ENCODE measurements at places on chromosomes 7 and 10.

DNA sequence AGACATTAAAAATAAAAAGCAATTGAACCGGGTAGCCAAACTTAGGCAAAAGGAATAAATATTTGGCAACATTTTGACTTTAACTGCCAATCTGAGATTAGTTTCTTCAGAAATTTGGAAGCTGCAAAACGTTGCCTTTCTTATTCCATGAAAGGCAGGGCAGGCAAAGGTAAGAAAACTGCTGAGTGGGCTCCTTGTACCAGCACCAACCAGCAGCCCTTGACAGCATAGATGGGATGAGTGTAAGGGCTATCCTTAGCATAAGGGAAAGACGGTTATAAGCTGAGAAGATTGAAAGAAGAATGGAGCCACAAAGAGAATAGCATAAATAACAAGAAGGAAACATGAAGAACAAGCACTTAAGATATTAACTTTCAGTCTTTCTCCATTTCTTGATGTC is 28.6 kb downstream of the AP3M1 start:
- DNase-seq = no peak

DNA sequence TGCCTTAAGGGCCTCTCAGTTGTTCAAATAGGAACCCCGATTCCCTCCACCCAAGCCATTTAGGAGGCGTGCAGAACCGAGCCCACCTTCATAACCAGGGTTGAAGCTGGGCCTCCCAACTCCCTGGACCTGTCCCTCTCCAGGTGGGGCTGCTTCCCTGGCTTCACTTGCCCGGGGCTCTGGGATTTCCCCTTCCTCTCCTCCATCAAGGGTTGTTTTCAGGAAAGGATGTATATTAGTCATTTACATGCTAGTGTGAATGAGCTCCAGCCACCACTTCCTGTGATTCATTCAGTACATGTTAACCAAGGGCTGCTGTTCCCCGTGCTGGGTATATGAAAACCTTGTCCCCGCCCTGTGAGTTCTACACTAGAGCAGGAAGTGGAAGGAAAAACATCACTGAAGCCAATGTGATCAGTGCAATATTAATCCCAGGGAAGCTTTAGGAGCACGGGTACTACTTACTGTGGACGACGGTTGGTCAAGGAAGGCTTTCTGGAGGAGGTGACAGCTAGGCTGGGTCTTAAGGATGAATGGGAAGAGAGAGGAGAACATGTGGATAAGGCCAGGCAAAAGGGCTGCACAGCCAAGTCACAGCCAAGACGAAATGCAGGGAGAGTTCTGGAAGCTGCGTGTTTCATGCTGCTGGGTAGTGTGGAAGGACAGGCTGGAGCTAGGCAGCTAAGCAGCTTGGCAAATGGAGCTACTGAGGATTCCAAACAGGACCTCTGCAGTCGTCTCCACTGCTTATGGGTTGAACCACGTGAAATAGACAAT is 150.1 kb upstream of the SHH start:
- DNase-seq = no peak

GRCh38 chr7:149154056-149154455 is 6.8 kb downstream of the ZNF398 start:
- DNase-seq = no peak

GRCh38 chr10:12685261-12686058 is 316.1 kb downstream of the CCDC3 start:
- DNase-seq = no peak

- DNase-seq = no peak
Observed at GRCh38 chr7:54921116-54921515, 97.7 kb upstream of the EGFR start.

- no peak for DNase-seq
Observed at GRCh38 chr10:101566333-101567164, 21.5 kb downstream of the POLL start.

DNA sequence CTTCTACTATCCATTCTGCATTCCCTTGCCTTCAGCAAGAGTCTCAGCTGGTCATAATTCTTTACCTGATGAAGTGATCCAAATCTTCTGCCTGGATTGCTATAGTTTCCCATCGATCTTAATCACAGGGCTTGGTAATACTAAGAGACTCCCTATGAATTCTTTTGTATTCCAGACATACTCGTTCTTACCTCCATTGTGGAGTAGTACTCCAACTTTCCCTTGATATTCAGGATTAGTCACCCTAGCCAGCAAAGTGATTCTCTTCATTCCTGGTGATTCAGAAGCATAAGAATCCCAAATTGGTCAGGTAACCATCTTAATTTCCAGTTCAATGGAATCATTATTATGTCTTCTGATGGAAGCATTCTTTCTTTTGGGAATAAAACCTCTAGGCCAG is 96.7 kb downstream of the TWIST1 start:
- DNase-seq = no peak

DNA sequence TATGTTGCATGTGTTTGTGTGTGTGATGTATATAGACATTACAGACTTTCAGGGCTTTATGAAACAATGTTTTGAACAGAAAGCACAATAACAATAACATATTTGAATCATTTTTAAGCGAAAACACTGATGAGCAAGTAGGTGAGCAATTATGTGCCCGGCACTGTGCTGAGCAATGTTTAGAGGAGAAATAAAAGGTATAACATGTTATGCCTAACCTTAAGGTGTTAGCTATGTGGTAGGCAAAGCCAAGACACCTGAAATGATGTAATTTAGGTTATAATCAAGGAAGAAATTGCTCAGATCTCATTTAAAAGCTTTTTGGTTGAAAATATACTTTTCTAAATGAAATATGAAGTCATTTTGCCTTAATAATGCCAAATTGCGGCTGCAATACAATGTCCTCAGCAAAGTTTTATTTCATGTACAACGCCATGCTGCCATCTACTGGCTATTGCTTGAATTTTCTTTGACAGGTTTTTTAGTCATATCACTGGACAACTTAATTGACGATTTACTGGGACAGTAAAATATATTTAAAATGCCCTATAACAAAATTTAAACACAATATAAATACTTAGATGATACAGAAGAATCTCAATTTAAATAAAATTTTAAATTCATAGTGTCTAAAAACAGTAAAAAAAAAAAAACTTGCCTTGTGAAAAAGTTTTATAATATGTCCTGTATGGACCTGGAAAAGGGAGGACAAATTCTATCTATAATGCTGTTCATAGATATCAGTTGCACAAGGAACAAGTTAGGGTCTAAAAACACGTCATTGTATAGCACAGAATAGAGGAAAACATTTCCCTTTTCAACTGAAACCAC is 131.1 kb upstream of the CDK1 start:
- DNase-seq = peak; percentile 31

DNA sequence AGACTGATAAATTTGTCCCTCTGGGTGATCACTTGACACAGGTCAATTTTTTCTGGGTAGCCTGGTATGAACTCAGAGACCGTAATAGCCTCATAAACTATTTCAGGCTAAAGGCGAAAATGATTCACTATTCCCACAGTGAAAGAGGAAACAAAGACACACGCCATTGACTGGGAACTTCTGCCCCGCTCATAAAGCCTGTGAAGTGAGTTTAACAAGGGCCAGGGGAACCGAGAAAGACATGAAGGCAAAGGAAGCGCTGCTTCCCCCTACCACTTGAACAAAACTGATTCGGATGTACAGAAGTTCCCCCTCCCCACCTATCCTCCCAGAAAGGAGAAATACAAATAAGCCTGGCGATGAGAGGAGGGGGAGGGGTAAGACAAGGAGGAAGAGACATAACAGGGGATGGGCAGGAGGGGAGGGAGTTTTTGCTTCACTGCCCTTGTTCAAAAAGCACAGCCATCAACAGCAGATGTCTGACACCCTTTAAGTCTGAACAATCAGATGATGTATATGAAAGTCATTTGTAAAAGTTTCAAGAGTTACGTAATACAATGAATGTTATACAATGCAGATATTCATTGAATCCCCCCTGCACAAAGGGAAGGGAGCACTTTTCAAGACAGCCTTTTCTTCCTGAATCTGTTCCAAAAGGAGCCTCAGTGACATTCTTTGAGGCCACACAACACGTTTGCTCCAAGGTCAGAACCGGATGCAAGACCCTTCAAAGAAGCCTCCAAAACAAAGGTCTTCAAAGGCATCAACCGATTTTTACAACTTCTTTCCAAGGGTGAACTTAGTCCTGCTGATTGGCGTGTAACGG is 734 bp downstream of the ABCB4 start:
- no peak for DNase-seq

DNA sequence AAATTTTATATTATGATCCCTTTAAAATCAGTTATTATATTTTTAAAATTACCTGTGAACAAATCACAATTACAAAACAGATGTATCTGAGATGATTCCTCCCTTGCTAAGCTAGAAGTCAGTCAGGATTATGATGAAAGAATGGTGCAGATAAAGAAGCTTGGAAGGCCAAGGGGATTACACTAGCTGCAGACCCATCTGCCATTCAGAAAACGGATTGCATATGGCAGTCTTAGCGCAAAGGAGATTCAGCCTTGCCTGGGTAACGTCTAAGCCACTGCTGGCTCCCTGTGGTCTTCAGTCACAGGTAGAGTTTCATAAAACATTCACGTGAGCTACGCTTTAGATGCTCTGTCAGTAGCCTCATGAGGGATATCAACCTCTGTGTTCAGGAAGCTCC is 222.2 kb downstream of the POU6F2 start:
- no peak for DNase-seq

DNA sequence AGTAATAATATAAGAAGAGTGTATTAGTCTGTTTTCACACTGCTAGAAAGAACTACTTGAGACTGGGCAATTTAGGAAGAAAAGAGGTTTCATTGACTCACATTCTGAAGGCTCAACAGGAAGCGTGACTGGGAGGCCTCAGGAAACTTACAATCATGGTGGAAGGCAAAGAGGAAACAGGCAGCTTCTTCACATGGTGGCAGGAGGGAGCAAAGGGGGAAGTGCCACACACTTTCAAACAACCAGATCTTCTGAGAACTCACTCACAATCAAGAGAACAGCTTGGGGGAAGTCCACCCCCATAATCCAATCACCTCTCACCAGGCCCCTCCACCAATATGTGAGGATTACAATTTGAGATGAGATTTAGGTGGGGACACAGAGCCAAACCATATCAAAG is 212.5 kb upstream of the HDAC9 start:
- DNase-seq = no peak

DNA sequence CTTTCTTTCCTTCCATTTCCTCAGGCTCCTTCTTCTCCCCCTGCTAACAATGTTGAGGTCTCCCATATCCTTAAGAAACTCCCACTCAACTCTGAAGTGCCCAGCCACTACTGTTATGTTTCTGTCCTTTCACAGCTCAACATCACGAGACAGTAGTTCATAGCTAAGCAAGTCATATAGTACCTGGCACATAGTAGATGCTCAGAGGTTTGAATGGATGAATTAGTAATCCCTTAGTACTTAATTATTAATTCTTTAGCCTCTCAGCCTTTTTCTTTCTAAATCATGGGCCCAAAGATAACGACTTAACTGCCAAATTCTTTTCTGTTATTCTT is 22.6 kb downstream of the CSGALNACT2 start:
- no peak for DNase-seq

- DNase-seq = no peak
Observed at GRCh38 chr7:114813624-114814023, 108.3 kb upstream of the MDFIC start.

DNA sequence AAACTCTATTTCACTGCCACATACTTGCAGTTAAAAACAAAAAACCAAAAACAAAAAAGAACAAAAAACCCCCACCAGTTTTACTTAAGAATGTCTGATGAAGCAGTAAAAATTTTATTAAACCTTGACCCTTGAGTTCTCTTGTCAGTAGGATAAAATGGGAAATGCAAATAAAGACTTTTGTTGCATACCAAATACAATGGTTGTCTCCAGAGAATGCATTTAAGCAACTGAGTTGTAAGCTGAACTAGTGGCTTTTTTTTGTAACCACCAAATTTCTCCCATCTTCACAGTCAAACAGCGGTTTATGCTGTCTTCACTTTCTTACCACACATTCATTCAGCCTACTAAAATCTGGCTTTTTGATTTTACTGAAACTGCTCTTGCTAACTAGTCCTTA is 3.1 kb downstream of the SYPL1 start:
- DNase-seq = no peak

GRCh38 chr7:55087521-55087961 is 68.7 kb downstream of the EGFR start:
- no peak for DNase-seq

DNA sequence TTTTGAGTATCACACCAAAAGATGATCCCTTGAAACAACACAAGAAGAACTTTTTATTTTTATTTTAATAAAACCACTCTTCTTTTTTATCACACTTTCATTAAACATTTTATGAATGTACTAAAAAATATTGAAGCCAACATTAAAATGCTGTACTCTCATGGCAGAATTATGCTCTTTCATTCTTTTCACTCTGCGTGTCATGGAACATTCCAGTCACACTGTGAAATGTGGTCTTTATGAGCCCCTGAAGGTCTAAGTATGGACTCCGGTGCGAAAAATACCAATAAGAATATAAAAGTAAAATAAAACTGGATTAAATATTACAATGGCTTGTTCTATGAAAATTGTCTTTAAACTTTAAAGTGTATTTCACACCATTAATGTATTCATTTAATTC is 148.4 kb downstream of the TMEM26 start:
- no peak for DNase-seq

GRCh38 chr7:64555046-64555445 is 7.8 kb downstream of the ZNF680 start:
- DNase-seq = no peak

- DNase-seq = no peak
Observed at GRCh38 chr10:125163803-125164202, 3.4 kb upstream of the CTBP2 start.

DNA sequence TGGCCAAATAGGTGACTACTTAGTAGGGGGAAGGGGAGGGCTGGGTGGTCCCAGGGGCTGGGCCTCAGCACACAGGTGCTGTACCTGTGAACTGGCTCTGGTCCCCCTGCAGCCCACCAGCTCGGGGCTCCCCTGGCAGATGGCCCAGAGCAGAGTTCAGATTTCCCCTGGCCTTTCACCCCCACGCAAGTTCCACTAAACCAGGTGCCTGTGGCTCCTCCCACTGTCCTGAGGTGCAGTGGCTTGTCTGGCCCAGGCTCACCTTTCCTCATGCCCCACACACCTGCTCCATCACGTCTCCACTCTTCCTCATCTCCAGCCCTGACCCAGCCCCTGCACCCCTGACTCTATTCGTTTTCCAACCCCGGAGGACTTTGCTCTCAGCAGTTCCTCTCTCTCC is 47.3 kb upstream of the OPALIN start:
- DNase-seq = no peak

DNA sequence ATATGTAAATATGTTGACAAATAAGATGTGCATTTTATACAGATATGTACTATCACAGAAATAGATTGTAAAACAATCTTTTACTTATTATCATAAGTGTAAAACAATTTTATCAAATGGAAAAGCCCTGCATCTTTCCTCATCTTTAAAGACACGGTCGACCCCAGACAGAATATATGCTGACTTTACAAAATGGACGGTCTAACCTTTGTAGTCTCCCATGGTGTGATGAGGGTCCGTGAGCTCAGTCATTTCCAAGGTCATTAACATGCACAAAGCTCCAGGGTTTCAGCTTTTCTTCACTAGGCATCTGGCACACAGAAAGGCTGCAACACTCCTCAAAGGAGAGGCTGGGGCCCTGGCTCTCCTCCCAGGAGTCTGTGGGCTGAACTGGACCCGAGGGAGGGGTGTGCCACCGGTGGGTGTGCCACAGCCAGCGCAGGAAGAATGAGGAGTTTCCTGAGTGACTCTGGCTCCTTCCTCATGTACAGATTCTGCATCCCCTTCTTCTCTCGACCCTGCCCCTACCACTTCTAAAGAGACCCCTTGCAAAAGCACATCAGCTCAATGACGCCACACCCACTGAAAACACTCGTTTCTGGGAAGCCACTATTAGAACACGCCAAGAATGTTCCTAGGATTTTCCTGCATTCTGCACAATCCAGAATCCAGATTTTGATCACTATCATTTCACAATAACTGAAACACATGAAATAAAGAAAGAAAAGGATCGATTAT is 26.2 kb upstream of the ABLIM1 start:
- no peak for DNase-seq
